Islet precursor cell (in vitro differentiated cells): ENCODE measurements at places on chromosomes 11 and 22.
A peak's percentile ranks its signal among the peaks of the same experiment; 100 is the strongest.

DNA sequence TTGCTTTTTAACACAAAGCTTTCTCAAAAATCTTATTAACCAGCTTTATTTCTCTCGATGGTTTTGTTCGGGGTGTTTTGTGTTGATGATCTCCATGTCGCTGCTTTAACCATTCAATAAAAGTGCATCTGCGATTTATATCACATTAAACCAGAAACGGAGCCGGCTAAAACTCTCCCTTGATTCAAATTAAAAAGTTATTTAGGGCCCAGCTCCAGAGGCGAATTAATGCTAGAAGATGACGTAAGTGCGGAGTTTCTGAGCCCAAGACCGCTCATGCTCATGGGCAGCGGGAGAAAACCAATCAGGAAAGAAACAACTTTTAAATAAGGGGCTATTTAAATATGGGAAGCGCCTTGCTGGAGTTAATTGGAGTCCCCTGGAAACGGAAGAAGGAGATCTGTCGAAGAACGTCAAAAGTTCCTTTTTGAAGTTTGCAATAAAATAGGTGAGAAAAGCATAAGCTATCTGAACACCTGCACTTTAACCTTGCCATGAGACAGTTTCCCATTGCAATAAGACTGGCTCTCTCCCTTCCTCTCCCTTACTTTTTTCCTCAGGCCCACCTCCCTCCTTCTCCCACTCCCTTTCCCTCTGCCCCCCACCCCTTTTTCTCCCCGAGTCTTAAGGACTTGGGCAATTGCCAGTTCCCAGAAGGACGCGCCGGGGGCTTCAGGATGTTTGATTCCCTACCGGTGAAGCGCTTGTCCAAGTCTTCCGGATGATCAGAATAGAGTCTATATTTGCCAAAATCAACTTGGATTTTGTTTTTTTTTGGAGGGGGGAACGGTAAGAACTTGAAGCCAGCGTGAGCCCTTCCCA, 1.9 kb upstream of the DBX1 start:
- DNase-seq = no peak

GRCh38 chr22:33350961-33351360, 292.8 kb upstream of the SYN3 start:
- peak; percentile 8 for DNase-seq

DNA sequence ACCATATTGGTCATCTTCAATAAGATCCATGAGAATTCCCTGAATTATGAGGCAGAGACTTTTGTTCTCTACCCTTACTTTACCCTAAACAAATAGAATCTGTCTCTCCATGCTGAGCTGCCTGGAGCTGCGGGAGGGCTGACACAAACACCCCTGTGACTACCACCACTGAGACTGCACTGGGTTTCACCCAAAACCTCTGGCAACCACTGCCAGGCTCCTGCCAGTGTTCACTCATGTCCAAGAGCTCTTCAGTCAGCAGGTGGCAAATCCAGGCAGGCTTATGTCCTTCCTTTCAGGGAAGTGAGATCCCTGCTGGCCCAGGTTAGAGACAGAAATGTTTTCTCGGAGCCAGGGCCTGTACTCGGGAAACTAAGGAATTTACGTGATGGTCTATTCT, 1105.3 kb downstream of the LRRC4C start:
- no peak for DNase-seq

DNA sequence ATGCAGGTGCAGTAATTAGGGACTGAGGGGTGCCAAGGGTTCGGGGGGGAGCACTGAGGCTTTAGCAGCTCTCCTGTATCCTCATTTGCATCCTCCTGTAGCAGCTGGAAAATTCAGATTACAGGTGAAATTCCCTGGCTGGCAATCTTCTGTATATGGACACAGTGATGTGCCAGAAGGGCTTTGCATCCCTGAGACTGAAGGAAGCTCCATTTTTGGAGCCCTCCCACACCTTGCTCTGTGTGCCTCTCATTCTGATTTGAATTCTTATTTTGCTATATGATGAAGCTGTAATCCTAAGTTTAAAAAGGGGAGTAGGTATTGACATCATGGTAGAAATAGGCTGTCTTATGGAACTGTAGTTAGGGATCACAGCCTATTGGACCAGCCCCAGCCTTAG, 46.6 kb downstream of the SCN3B start:
- DNase-seq = no peak

DNA sequence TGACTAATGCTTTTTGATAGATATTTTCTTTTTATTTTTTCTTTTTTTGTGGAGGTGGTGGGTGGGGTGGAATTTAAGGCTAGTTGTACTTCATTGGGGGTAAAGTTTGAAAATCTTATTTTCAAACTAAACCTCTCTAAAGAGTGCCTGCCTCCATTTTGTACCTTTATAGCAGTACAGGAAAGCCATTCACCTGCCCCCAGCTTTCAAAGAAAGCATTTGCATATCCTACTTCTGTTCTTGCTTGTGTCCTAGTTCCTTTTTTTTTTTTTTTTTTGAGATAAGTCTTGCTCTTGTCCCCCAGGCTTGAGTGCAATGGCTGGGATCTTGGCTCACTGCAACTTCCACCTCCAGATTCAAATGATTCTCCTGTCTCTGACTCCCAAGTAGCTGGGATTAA, 766.2 kb upstream of the LRRC4C start:
- DNase-seq = no peak

GRCh38 chr11:102806296-102806695, 8.3 kb upstream of the MMP1 start:
- no peak for DNase-seq

DNA sequence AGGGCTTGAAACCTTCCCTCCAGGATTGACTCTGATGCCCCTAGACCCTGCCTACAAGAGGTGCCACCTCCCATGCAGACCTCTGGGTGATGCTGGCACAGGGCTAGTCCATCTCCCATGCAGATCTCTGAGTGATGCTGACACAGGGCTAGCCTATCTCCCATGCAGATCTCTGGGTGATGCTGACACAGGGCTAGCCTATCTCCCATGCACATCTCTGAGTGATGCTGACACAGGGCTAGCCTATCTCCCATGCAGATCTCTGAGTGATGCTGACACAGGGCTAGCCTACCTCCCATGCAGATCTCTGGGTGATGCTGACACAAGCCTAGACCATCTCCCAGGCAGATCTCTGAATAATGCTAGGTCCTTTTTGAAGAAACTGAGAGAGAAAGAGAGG, 321.7 kb downstream of the NTM start:
- DNase-seq = peak; percentile 54

DNA sequence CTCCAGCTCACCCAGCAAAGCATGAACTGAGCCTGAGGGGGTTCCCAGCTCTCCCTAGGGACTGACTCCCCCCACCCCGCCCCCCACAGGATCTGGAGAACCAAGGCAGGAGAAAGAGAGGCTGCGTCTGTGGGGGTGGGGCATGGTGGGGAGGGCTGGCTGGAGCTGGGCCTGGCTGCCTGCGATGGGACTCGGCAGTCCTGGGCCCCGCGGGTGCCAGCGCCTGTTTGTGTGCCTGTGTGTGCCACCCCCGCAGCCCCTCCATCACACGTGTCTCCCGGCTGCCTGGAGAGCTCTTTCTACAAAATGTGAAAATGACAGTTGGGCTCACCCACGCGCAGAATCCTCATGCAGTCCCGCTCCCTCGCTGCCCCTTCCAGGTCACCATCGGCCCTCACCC, 46.8 kb downstream of the CACNA1I start:
- no peak for DNase-seq

- no peak for DNase-seq
These were observed 4.4 kb downstream of the GAS2 start for GRCh38 chr11:22670830-22671229.

- DNase-seq = no peak
These were observed 24.4 kb downstream of the ARHGAP8 start for GRCh38 chr22:44776605-44777363.

GRCh38 chr11:131993246-131993645, 622.8 kb downstream of the NTM start:
- no peak for DNase-seq

- DNase-seq = no peak
These were observed 137.7 kb downstream of the FEZ1 start for GRCh38 chr11:125358254-125358840.

DNA sequence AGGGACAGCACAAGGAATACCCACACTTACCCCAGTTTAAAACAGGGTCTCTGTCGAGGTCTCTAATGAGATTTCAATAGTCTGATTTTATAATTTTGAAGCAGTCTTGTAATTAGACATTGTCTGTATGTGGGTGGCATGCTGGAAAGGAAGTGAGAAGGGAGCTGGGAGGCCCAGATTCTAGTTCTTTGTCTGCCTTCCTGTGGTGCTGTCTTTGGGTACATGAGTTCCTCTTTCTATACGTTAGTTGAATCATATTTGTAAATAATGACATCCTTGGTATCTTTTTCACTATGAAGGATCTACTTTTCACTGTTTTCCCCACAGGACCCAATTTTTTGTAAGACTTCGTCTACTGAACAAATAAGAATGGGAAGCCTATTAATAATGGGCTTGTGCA, 42.0 kb upstream of the TENM4 start:
- DNase-seq = no peak

- no peak for DNase-seq
These were observed 3.2 kb downstream of the CARNS1 start for GRCh38 chr11:67418476-67419281.

- DNase-seq = no peak
These were observed 138.5 kb downstream of the NXPE2 start for GRCh38 chr11:114816791-114817190.

GRCh38 chr11:130103296-130103814, 33.7 kb downstream of the APLP2 start:
- DNase-seq = no peak

DNA sequence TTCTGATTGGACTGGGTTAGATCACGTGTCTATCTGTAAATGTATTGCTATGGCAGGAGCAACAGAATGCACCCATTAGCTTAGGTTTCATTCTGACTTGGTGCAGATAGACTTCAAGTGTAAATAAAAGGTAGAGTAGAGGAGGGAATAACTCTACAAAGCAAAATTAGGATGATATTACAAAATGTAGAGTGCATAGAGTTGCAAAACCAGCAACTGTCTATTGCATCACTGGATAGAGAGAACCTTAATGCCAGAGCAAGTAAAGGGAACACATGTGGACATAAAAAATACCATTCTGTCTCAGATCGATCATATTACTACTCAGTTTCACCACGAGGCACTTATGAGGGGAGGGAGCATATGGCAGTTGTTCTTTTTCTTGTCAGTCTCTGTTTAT, 22.0 kb upstream of the CAT start:
- no peak for DNase-seq

DNA sequence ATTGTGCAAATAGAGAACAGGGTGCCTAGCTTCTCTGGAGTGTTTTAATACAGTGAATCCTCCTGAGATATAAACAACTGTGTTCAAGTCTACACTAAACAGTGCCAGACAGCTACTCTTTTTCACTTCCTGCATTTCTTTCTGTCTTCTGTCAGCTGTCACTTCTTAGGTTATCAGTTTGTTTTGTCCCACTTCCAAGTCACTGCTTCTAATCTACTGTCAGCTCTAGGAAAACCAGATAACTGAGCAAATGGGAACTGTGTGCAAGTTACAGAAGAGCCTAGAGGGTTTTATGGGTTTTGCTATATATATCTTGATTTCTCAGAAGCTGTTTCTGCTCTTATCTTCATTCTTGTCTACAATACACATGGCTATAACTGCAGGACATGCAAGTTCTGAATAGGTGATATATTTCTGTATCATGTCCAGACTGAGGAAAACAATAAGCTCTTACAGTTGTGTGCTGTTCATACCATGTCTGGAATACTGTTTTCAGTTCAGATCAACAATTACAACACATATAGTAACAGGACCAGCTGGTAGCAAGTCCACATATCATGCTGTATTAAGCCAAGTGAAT, 5.8 kb downstream of the PITPNB start:
- DNase-seq = no peak

DNA sequence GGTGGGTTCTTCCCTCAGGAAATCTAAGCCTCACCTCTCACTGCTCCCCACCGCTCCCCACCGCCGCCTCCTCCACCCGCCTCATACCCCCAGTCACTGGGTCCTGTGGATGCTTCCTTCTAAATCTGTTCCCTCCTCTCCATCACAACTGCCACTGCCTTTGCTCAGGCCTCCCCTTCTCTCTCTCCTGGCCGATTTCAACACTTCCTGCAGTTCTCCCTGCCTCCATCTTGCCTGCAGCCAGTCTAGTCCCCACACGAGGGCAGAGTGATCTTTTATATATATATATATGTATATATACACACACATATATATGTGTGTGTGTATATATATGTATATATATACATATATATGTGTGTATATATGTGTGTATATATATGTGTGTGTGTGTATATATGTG, 27.8 kb downstream of the CREB3L1 start:
- peak; percentile 45 for DNase-seq

GRCh38 chr22:45088576-45088975, 75.1 kb upstream of the NUP50 start:
- DNase-seq = no peak

- DNase-seq = no peak
These were observed 340.8 kb downstream of the MN1 start for GRCh38 chr22:27460591-27461347.

GRCh38 chr22:47221840-47222615, 459.6 kb downstream of the TBC1D22A start:
- DNase-seq = no peak

DNA sequence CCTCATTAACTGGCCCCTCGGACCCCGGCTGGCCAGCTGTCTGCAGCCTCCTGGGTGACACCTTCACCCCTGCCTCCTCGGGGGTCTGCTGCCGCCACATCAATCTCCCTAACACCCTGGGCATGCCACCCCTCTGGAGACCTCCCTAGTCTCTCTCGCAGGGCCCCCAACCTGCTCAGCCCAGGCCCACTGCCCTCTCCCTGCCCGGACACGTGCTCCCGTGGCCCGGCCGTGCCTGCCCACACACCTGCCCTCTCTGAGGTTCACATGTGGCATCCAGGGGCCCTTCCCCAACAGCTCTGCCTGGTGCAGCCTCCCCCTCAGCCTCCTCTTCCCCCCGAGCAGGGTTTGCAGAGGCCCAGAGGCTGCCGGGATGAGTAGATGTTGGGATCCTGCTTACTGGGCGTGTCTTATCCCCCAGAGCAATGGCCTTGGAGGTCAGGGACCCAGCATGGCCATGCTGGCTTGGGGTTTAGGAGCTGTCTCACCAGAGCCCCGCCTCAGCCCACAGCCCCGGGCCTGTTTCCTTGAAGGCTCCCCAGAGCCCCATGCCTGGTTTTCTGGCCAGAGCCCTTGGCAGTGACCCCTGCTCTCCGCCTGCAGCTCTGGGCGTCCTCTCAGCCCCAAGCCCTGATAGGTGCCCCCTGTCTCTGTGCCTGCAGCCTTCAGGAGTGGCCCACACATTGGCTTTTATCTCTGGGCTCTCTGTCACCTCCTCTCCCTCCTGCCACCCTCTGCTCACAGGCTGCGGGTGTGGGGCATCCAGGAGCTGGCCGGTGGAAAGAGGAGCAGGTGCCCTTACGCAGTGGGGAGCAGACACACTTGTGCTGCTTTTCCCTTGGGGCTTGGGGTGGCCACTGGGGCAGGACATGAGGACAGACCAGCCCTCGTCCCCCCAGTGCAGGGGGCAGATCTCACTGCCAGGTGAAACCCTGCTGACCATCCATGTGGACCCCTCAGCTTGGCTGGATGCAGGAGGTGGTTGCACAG, 25.7 kb upstream of the SEPTIN5 start:
- no peak for DNase-seq
